ENCODE measurements at places on chromosomes 11 and 22.

GRCh38 chr11:62600367-62601121, 1.1 kb downstream of the MTA2 start:
- no peak for DNase-seq

DNA sequence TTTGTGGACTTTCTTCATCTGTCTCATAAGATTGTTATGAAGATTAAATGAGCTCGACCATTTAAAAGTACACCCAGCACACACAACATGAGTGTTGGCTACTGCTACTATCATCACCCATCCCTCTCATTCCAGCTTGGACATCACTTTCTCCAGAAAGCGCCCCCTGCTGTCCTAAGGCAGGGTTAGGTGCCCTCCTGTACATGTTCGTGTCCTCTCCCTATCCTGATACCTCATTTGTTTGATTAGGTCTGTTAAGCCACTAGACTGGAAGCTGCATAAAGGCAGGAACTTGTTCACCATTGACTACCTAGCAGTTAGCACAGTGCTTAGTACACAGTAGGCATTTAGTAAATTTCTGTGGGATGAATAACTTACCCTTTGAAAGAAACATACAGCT, 85.5 kb downstream of the ENTHD1 start:
- no peak for DNase-seq

DNA sequence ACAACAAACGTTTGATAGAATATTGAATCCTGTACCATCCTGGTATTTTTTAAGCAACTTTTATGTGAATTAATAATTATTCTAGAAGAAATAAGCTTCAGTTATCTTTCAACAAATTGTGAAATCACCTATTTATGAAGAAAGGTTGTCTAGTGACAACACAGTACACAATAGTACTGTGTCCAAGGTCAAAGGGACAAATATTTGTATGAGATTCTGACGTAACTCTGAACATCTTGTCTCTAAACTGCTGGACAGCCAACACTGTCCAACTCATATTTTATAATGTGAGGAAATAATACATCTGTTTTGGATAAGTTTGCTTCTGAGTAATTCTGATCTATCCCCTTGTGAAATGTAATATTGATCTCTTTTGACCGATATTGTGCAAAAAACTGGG, 18.9 kb downstream of the CASP5 start:
- no peak for DNase-seq

GRCh38 chr22:44002324-44002723, 21.8 kb upstream of the PARVB start:
- DNase-seq = no peak

GRCh38 chr22:42203609-42204008, 66.8 kb downstream of the TCF20 start:
- DNase-seq = no peak

DNA sequence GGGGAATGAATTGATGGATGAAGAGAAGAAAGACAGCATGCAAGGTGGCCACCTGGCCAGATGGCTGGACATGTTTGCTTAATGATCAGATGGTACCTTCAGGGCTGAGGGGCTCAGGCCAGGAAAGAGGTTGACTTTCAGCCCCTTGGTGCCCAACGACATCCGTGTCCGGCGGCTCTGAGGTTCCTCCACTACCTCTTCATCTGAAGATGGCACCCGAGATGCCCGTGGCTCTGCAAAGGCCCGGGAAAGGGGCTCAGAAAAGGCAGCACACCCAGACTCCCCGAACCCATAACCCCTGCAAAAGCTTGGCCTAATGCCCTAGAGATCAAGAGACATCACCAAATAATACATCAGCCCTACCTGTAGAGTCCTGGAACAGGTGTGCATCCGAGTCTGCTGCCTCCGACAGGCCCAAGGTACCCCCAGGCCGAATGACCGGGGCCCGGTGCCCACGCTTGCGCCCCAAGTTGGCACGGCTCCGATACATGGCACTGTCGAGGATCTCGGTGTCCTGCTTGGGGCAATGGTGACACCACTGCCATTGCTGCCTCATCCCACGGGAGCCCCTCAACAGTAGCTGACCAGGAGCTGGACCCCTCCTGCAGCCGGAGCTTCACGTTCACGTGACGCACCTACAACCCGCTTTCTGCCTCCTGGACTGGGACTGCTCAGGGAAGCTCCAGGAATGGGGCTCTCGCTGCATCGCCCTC, 22.9 kb downstream of the TNKS1BP1 start:
- DNase-seq = no peak

DNA sequence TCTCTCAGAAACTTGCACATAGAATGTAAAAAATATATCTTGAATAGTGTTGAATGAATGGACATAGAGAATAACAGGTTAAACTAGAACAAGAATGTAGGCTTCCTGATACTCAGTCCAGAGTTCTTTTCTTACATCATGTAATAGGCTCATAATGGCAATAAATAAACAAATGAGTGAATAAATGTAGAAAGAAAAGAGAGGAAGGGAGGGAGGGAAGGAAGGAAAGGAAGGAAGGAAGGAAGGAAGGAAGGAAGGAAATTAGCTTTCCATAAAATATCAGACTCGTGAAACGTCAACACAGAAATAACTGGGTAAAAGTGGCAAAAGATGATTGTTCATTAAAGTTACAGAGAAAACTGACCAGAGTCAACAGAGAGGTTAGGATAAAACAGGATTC, 2001.0 kb downstream of the LRRC4C start:
- DNase-seq = no peak

DNA sequence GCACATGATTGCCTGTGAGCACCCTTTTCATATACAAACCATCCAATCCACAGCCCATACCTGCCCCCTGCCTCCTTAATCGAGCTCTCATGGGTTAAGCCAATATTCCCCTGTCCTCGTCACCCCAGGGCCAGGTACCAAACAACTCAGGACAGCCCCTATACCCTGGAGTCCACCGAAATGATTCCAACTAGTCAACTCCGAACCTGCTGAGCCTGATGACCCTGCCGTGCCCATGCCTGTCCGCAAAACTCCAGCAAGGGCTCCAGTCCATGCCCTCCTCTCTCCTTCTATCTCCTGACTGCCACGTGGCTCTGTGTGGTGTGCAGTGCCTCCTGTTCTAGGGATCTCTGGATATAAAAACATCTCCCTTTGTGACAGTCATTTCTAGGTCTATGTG, 35.5 kb upstream of the SYT13 start:
- no peak for DNase-seq

- DNase-seq = no peak
Observed at GRCh38 chr11:126990716-126991480, 9.7 kb downstream of the KIRREL3 start.

DNA sequence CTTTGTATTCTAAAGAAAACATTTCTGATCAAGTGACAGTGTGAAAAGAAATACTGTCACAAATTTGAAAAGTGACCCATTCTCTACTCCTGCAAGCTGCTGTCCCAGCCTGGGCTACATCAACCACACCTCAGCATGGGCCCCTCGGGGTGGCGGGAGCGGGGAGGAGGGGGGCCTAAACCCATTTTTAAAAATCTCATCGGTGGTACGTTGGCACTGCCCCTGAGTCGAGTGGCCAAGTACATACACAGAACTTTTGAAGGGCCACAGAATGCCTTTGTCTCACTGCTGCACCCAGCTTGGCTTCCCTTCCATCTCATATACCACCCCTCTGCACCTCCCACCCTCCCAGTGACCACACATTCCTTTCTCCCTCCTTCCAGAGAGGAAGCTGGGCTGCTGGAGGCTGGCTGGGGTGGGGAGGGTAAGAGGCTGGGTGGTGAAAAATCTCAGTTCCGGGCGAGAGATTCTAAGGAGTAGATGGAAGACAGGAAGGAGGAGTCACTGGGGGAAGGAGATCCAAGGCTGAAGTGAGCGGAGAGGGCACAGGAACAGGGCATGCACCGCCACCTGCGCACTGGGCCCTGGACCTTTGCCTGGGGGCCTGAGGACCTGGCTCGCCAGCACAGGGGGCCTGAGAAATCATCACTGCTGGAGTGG, 21.1 kb downstream of the FXYD6 start:
- no peak for DNase-seq

DNA sequence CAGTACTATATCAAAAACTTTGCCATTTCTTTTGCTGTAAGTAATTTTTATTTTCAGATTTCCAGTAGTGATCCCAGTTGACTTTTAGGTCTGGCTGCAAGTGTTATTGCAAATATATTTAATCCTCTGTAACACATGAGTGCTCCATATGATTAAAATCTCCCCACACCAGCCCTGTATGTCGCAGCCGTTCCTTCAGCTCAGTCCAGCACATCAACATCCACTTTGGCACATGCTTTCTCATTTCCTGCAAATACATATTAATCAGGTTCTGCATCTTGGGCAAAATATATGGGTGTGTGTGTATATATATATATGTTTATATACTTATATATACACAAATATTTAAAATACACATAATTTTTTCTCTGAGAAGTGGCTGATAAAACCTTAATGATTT, 919.5 kb downstream of the JRKL start:
- no peak for DNase-seq

GRCh38 chr22:30763815-30764673, 69.4 kb downstream of the OSBP2 start:
- no peak for DNase-seq

DNA sequence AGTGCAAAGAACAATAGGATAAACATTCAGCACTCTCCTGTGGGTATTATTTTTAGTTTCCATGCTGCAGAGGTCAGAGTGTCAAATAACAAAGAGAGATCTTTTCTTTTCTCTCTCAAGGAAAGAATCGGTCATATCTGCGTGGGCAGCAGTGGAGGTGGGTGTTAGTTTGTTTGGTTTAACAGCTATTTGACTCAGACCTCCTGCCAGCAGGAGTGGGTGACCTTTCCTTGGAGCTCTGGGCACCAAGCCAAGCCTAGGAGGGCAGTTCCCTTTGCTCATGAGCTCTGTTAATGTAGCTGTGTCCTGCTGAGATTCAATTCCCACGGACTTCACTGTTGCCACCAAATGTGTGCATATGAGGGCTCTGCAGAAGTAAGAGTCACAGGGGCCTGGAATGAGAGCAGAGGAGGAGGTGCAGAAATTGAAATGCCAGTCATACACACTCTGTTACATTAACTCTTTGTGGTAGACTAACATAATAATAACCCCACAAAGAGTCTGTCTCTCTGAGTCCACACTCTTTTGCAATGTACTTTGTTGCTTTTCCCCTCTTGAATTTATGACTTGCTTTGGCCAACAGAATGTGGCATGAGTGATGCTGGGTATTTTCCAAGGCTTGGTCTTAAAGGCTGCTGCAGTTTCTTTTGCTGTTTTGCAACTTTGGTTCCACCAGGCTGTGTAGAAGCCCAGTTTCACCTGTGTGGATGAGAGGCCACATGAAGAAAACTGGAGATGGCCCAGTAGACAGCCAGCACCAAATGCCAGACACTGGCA, 76.0 kb upstream of the GRK3 start:
- no peak for DNase-seq

GRCh38 chr22:36738416-36739020, 35.0 kb upstream of the CACNG2 start:
- DNase-seq = no peak

DNA sequence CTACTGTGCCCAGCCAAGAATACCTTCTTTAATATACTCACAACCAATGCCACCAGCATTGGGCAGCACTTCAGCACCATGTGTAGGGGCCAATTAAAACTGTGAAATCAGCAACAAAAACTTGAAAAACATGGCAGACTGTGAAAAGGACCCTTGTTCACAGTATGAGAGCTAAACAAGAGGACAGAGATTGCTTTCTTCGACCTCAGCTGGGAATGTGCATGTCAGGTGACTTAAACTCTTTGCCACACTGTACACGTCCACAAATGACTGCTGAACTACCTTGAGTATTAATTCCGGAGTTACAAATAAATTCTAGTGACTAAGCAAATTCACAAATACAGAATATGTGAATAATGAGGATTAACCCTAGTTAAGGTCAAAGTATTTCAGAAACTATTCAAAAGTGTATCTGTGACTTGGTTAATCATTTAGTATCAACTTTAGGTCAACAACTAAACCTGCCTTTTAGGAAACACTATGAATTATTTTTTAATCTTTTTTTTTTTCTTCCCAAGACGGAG, 33.0 kb downstream of the DDX6 start:
- DNase-seq = no peak

- DNase-seq = no peak
Observed at GRCh38 chr11:13868710-13869397, 93.7 kb upstream of the SPON1 start.

GRCh38 chr22:46792061-46792796, 29.8 kb downstream of the TBC1D22A start:
- no peak for DNase-seq

DNA sequence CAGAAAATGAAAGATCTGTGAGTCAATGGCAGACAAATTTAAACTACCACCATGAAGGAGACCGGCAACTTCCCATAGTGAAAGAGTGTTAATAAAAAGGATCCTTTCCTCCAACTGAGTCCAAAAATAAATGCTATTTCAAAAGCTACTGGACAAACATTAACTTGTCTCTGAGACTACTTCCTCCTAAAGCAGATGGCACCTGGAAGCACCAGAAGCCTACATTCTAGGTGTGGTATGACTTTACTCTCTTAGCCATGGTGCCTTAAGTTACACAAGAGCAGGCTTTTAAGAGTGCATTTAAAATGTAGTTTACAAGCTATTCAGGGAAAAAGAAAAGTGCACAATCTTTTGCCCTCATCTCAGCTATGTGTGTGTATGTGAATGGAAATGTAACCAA, 2.5 kb downstream of the ARHGAP32 start:
- DNase-seq = no peak

- no peak for DNase-seq
Observed at GRCh38 chr11:119471329-119471728, 48.4 kb upstream of the THY1 start.

Measured in stimulated activated CD8-positive, alpha-beta memory T cell treated with anti-CD3 and anti-CD28 coated beads, Interleukin-2, amount 100 ng/mL, for 1 hour (primary cell).